MCF 10A (cell line): ENCODE measurements at places on chromosomes 1 and 21. TPM values are rescaled to one million over a fixed set of nuclear protein-coding genes. Genes with fewer than 3 reads are reported as not detected.
A peak's percentile ranks its signal among the peaks of the same experiment; 100 is the strongest.

- DNase-seq, result no peak
Measured at GRCh38 chr1:103790172-103790571, 40.5 kb downstream of the AMY1C start.

The KIF21B gene
- 9.5 and 12.7 TPM in 2 replicates for total RNA-seq

DNA sequence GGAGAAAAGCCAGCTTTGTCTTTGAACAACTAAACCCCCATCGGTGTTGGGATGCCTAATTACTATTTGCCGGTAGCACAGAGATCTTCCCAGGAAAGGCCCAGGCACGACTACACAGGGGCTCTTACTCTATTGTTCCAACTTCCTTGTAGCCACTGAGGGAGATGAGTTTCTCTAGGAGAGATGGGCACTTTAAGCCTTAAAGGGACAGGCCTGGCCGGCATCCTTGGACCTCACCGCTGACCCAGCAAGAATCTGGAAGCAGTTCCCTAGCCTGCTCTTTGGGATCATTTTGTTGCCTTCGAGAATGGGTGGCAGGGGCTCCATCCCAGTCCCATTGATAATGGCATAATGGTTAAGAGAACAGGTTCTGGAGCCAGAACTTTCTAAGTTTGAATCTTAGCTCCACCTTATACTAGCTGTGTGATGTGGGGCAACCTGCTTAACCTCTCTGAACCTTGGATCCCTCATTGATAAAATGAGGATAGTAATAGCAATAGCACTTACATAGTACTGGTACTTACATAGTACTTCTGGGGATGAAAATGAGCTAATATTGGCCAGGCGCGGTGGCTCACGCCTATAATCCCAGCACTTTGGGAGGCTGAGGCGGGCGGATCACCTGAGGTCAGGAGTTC, 239.1 kb upstream of the TMEM51 start:
- DNase-seq, result no peak

The BGLAP gene
- total RNA-seq, result 1.9 and 2.6 TPM in 2 replicates

The CYP4Z1 gene
- total RNA-seq, result not detected in 2 replicates

- DNase-seq, result no peak
Measured at GRCh38 chr1:222967466-222968240, 152.8 kb downstream of the DISP1 start.

DNA sequence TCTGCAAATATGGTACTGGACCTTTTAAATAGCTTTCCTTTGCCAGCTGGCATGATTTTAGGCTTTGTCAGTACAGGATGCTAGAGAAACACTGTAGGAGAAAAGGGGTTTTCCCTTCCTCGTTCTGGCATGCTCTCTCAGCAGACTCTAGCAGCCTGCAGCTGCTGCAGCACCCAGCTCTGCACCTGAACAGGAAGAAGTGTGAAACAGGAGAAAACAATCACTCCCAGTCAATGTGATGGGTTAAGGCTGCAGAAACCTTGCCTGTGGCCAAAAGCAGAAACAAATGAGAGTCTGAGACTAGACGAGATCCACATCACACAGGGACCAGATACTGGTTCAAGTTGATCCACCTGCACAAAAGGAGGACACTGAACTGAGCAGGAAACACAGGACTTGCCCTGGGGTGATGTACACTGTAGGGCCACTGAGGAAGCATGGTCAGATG, 21.2 kb downstream of the OVGP1 start:
- peak; percentile 65 for DNase-seq

DNA sequence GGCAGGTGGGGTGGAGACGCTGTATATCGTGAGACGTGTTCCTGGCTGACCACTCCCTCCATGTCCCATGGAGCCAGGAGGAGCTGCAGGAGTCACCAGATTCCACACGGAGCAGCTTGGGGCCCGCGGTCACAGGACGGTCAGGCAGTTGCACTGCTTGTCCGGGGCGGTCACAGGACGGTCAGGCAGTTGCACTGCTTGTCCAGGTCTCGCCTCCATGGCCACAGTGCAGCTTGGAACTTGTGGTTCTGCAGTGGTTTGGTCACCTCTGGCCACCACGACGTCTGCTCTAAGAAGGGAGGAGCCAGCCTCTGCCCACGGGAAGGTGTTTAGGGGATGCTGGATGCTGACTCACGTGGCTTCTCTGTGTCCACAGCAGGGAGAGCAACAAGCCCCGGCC, 33.0 kb downstream of the SLX9 start:
- DNase-seq, result no peak

DNA sequence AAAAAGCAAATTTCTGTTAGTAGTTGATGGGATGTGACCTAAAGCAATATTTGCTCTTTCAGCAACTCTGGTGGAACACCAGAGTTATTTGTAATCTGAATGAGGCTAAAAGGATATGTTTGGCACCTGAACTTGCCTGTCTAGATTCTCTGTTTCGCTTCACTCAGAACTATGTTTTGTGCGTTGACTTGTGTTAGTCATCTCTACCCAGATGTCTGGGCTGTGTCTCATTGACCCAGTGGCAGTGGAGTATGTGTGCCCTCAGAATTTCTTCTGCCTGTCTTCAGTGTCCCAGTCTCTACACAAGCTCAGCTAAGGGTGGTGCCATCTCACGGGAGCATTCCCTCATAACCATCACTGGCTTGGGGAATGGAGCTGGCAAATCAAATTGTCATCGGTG, 13.9 kb downstream of the KCNK1 start:
- DNase-seq, result no peak

- no peak for DNase-seq
Measured at GRCh38 chr1:61581251-61581650, 143.7 kb downstream of the TM2D1 start.

The TLR5 gene
- total RNA-seq, result 0.81 and 1.5 TPM in 2 replicates

DNA sequence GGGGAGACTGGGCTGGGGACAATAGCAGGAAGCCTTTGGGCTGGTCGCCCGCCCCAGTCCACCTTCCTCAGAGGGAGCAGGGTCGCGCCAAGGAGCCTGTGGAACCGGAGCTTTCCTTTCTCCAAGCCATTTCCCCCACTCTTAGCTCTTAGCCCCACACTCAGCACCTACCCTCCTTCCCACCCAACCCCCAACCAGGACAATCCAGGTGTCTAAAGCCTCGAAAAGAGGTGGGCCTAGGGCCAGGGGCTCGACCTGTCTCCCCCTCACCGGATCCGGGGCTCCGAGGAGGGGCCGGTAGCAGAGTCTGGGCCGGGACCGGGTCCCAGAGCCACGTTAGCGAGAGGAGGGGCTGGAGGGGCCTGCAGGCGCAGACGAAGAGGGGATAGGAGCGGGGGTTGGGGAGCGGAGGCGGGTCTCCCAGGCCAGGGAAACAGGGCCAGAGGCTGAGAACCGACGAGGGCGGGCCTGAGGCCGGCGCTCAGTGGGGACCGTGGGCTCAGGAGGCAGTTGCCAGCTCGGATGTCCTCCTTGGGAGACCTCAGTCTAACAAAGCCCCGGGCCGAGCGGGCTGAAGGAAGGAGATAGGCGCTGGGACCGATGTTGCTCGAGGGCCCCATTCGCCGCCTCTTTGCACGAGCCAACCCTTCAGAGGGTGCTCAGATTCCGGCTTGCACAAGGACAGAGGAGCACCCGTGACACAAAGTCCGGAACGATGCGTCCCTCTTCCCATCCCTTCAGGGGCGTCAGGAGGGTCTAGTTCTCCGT, 943 bp downstream of the SEMA6C start:
- DNase-seq, result no peak

GRCh38 chr1:2199042-2199810, 4.7 kb upstream of the FAAP20 start:
- DNase-seq, result peak; percentile 91

The HJV gene
- not detected in 2 replicates for total RNA-seq

The ST6GALNAC5 gene
- 2.1 and 3.3 TPM in 2 replicates for total RNA-seq

The S100A8 gene
- 46.9 and 80.4 TPM in 2 replicates for total RNA-seq

- DNase-seq, result no peak
Measured at GRCh38 chr1:237111807-237112206, 69.8 kb downstream of the RYR2 start.

DNA sequence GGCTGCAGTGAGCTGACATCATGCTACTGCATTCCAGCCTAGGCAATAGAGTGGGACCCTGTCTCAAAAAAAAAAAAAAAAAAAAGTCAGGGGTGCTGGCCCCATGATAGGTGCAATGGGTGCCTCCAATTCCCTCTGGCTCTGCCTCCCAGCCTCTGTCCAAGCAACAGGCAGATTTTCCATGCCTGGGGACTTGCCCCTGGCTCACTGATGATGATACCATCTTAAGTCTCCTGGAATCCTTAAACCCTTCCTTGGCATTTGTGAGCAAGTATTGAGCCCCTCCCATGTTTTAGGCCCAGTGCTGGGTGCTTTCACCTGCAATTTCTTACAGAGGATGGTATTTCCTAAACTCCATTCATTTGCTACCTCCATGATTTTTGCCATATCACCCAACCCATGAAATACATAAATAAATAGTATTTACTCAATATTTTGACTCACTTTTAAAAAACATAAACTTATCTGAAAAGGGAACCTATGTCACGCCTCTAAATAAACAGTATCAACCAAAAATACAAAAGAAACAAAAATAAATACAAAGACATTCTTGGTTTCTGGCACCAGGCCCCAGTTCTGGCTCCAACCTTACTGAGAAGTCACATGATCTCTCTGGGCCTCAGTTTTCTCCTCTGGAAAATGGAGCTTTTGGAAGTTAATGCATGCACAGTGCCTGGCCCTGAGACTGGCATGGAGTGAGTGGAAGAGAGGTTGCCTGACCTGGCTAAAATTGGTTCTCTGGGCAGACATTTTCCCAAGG, 1.5 kb upstream of the ALPL start:
- no peak for DNase-seq

- DNase-seq, result no peak
Measured at GRCh38 chr1:20921285-20921684, 134.2 kb upstream of the HP1BP3 start.

DNA sequence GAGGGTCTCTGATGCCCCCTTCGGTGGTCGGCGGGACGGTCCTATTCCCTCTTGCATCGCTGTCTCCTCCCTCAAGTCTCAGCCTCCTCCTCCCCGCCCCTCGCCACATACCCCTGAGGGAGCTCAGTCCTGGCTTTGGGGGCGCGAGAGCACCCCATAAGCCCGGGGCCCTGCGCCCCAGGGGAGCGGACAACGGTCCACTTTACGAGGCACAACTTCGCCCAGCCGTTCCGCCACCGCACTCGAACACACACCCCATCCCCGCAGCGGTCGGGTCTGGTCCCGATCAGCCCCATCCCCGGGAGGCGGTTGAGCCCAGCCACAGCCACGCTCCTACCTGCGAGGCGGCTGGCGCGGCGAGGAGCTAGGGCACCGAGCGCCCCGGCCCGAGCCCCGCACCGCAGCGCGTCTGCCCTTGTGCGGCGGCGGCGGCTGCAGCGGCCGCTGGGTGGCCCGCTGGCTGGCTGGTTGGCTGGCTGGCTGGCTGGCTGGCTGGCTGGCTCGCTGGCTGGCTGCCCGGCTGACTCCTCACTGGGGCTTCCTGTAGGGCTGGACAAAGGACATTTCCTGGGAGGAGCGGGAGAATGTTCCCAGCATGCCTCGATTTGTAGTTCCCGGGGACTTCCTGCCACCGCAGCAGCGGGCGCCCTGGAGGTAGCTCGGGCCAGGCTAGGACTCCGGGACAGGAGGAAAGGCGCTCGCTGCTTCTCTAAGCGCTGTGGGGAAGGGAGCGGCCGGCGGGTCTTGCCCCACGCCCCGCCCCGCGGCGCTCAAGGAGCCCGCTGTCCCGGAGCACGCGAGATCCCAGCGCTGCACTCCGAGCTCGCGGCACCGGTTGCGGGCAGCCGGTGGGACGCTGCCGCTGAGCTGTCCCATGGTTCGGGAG, at the start of gene ZNF697:
ZNF697 (minus strand) TSS at position 533 of the 886 bp plus-strand sequence. CDS start 22,166 bp downstream, outside the sequence.
- DNase-seq, result peak; percentile 97

- DNase-seq, result peak; percentile 36
Measured at GRCh38 chr1:113811156-113811887, 954 bp downstream of the RSBN1 start.

The TBX19 gene
- 1.6 and 2.4 TPM in 2 replicates for total RNA-seq

- no peak for DNase-seq
Measured at GRCh38 chr1:199411506-199411905, 616.0 kb upstream of the NR5A2 start.

- DNase-seq, result no peak
Measured at GRCh38 chr1:39131940-39132339, 72.6 kb upstream of the MACF1 start.

DNA sequence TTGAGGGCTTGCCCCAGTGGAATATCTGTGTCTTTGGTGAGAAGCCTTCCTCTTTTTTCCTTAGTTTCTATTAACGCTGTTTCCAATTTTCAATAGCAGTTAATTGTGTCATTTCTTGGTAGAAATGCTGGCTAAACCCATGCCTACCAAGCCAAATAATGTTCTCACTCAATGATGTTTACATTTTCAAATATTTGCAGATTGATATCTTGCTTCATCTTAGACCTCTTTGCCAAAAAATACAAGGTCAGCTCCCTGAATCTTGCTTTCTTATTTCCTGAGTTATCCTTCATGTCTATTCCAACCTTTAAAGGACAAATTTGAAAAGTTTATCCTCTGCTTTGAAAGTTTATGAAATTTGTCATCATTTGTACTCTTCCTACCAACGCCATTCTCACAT, 5.1 kb downstream of the KCNJ15 start:
- peak; percentile 28 for DNase-seq

The KMO gene
- total RNA-seq, result 1.2 and 1.8 TPM in 2 replicates

- DNase-seq, result peak; percentile 84
Measured at GRCh38 chr1:33219886-33220661, 36.2 kb upstream of the ZNF362 start.

The TFAP2E gene
- total RNA-seq, result 0.30 and 0.47 TPM in 2 replicates
